Stomach (tissue), 19 donors: ENCODE measurements at places on chromosomes 16 and 17. TPM values are rescaled to one million over a fixed set of nuclear protein-coding genes. Genes with fewer than 3 reads are reported as not detected.

DNA sequence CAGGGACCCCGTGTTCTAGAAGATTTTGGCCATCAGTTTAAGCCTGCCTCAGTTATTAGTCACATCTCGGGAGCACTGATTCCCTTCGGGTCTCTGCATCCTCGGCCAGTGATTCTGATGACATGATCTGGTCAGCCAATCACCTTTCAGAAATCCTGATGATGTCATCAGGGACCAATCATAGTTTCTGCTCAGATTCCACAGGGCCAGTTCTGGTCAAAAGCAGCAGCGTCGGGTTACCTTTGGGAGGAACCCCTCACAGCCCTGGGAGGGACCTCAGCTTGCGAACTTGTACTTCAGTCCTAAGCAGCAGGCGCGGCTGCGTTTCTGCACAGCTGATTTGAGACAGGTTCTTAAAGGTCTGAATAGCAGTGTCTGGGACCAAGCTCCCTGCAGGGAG, 13.9 kb downstream of the KDM8 start:
- H3K4me3 ChIP-seq: no peak overlapping the region
- H3K36me3 ChIP-seq: peaks cover 58% of the 10 kb centered on the region
- H3K27me3 ChIP-seq: no peaks in the 10 kb centered on the region
- no peak overlapping the region for H3K27ac ChIP-seq
- DNase-seq: no peak

DNA sequence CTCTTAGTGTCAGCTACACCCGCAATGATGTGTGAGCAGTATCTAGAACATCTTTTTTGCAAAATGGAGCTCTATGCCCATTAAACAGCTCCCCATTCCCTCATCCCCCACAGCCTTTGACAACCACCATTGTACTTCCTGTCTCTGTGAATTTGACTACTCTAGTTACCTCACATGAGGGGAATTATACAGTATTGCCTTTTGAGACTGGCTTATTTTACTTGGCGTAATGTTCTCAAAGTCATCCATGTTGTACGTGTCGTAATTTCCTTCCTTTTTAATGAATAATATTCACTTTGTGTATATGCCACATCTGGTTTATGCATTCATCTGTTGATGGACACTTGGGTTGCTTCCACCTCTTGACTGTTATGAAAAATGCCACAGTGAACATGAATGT, 23.2 kb upstream of the CCL22 start:
- no peak overlapping the region for H3K4me3 ChIP-seq
- no peak overlapping the region for H3K27ac ChIP-seq
- H3K4me1 ChIP-seq: no peaks in the 10 kb centered on the region
- no peak for DNase-seq
- H3K36me3 ChIP-seq: no peaks in the 10 kb centered on the region
- no peaks in the 10 kb centered on the region for H3K27me3 ChIP-seq

GRCh38 chr16:69270395-69270794, 40.8 kb upstream of the VPS4A start:
- peaks cover 53% of the 10 kb centered on the region for H3K36me3 ChIP-seq
- no peaks in the 10 kb centered on the region for H3K27me3 ChIP-seq
- DNase-seq: no peak
- H3K4me3 ChIP-seq: no peak overlapping the region

GRCh38 chr17:68981288-68981687, 26.1 kb upstream of the ABCA8 start:
- DNase-seq: peak; percentile 54
- no peak overlapping the region for H3K27ac ChIP-seq
- H3K4me1 ChIP-seq: no peaks in the 10 kb centered on the region
- no peaks in the 10 kb centered on the region for H3K27me3 ChIP-seq
- H3K36me3 ChIP-seq: no peaks in the 10 kb centered on the region

DNA sequence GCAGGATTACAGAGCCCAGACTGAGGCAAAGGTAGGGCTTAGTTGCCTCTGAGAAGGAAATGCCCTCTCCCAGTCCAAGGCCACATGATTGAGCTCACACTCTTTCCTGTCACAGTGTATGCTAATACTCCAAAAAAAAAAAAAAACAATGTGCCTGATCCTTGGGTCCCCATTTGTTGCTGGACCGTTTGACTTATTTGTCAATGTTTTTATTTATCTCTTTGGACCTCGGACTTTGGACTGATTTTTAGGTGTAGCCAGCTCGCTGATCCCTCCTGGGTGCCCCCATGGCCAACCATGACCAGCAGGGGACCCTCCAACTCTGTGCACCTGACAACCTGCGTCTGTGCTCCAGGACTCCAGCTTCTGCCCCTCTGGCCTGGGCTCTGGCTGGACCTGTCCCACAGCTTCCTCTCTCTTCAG, 622 bp upstream of the CCL16 start:
- no peaks in the 10 kb centered on the region for H3K36me3 ChIP-seq
- H3K4me3 ChIP-seq: no peak overlapping the region
- no peak overlapping the region for H3K27ac ChIP-seq
- H3K4me1 ChIP-seq: no peaks in the 10 kb centered on the region
- peak; percentile 54 for DNase-seq
- no peaks in the 10 kb centered on the region for H3K27me3 ChIP-seq

C16orf96 gene
- not detected for total RNA-seq

TEKT1 gene
- total RNA-seq: 2.2 TPM

PNMT gene
- not detected for total RNA-seq

CTCF gene
- 37.7 TPM for total RNA-seq

CNGB1 gene
- total RNA-seq: 0.73 TPM

- H3K27me3 ChIP-seq: no peaks in the 10 kb centered on the region
- H3K4me3 ChIP-seq: no peak overlapping the region
- no peaks in the 10 kb centered on the region for H3K36me3 ChIP-seq
- no peak for DNase-seq
- no peak overlapping the region for H3K27ac ChIP-seq
Measured at GRCh38 chr16:78570399-78571141, 471.1 kb downstream of the WWOX start.

GRCh38 chr17:1797323-1797722, 32.4 kb downstream of the SMYD4 start:
- peaks cover 11% of the 10 kb centered on the region for H3K4me1 ChIP-seq
- DNase-seq: no peak
- no peak overlapping the region for H3K27ac ChIP-seq
- peaks cover 43% of the 10 kb centered on the region for H3K36me3 ChIP-seq

GRCh38 chr16:89584768-89585549, 9.4 kb downstream of the CPNE7 start:
- no peak for DNase-seq
- H3K36me3 ChIP-seq: no peaks in the 10 kb centered on the region
- H3K27ac ChIP-seq: peak overlapping the region; percentile 53
- no peak overlapping the region for H3K4me3 ChIP-seq
- no peaks in the 10 kb centered on the region for H3K27me3 ChIP-seq

- DNase-seq: peak; percentile 71
- no peaks in the 10 kb centered on the region for H3K27me3 ChIP-seq
- peak overlapping the region; percentile 99 for H3K27ac ChIP-seq
- peak overlapping the region; percentile 87 for H3K4me3 ChIP-seq
- no peaks in the 10 kb centered on the region for H3K36me3 ChIP-seq
Measured at GRCh38 chr17:40063187-40063771, 514 bp downstream of the THRA start.

DNA sequence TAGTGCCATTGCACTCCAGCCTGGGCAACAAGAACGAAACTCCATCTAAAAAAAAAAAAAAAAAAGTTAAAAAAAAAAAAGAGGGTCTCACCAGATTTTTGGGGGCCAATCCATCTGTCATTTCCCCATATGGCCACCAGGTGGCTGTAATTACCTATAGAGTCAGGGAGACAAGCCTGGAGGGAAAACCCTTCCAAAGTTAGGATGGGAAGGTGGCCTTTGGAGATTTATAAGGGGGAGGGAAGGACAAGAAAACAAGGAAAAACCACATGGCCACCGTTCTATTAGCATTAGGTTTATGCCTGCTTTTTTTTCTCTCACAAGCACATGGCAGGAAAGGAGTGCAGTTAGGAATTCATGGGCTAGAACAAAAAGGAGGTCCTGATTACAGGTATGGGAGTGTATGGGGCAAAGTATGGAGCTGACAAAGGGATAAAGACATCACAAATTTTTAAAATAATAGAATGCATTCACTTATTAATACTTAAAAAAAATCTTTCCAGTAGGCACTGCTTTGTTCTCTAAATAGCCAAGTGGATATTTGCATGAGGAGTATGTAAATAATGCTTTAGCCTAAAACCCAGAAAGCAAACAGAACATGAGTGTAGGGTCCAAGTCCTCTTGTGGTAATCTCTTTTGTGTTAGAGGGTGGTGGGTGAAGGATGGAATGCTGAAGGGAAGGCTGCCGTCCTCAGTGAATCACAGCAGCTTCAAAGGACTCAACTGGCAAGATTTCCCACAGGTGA, 5.1 kb downstream of the CYB5D1 start:
- H3K27ac ChIP-seq: peak overlapping the region; percentile 34
- H3K36me3 ChIP-seq: no peaks in the 10 kb centered on the region
- no peak for DNase-seq
- H3K27me3 ChIP-seq: no peaks in the 10 kb centered on the region

TMEM219 gene
- 238 TPM for total RNA-seq

- H3K27me3 ChIP-seq: no peaks in the 10 kb centered on the region
- no peak overlapping the region for H3K4me3 ChIP-seq
- no peak overlapping the region for H3K27ac ChIP-seq
- H3K4me1 ChIP-seq: peaks cover 71% of the 10 kb centered on the region
- no peaks in the 10 kb centered on the region for H3K36me3 ChIP-seq
Measured at GRCh38 chr17:4136373-4136772, 6.5 kb downstream of the ZZEF1 start.

- H3K36me3 ChIP-seq: no peaks in the 10 kb centered on the region
- no peak overlapping the region for H3K4me3 ChIP-seq
- peaks cover 57% of the 10 kb centered on the region for H3K4me1 ChIP-seq
- no peaks in the 10 kb centered on the region for H3K27me3 ChIP-seq
Measured at GRCh38 chr17:19345486-19346350, 16.8 kb downstream of the B9D1 start.

DNA sequence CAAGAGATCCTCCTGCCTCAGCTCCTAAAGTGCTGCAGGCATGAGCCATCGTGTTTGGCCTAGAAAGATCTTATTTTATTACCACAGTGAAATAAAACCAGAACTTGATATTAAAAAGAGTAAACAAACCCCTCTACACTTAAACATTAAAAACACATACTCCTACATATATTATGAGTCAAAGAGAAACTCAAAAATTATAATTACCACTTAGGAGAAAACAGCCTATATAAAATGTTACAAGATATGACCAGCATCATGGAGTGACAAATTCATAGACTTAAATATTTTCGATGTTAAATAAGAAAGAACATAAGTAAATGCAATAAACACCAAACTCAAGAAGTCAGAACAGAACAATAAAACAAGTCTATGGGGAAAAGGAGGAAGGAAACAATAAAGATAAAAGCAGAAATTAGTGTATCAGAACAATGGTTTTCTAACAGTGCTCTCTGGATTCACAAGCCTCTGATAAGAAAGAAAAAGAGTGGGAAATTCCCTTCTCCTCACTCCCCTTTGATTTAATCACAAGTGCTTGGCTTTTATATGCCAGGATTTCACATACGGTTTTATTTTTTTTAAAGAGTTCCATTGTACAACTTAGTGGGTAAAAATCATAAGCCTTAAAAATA, 23.0 kb downstream of the SKAP1 start:
- H3K4me3 ChIP-seq: no peak overlapping the region
- H3K27ac ChIP-seq: no peak overlapping the region
- DNase-seq: no peak
- no peaks in the 10 kb centered on the region for H3K4me1 ChIP-seq
- H3K27me3 ChIP-seq: peaks cover 4% of the 10 kb centered on the region
- H3K36me3 ChIP-seq: no peaks in the 10 kb centered on the region

DNA sequence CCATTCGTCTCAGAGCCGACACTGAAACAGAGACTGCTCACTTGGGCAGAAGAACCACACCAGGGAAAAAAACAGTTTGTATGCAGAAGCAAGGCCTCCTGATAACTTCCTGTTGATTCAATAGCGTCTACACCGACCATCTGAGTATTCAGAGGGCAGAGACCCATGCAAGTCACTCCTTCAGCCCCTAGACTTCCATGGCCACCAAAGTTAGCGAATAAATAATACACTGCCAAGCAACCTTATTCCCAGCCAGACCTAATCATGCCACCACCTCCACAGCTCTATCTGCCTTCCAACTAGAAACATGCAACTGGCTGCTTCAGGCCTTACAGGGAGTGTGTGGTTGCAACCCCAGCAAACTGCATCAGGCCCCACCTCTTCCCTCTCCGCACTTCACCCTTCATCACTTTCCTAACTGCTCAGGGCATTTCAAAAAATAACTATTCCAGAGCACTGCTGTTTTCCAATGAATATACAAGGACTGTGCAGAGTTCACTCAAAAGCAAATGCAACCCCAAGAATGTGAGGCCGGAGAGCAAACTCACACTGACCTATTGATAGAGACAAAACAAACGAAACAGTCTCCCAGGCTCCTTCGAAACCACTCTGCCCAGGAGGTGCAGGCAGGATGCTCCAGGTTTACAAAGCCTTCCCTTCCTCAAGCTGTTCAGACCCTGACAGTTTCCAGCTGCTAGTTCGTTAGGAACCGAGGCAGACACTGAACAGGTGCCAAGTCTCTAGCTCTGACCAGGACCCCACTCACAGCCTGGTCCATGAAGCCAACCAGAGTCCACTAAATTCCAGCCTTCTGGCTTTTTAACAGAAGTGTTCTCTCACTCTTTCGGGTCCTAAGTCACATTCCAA, 3.6 kb downstream of the USP7 start:
- no peaks in the 10 kb centered on the region for H3K36me3 ChIP-seq
- H3K27ac ChIP-seq: peak overlapping the region; percentile 42
- H3K27me3 ChIP-seq: no peaks in the 10 kb centered on the region

PLD6 gene
- 1.1 TPM for total RNA-seq

MYL11 gene
- total RNA-seq: not detected

- peak overlapping the region; percentile 56 for H3K27ac ChIP-seq
- H3K27me3 ChIP-seq: no peaks in the 10 kb centered on the region
- H3K4me1 ChIP-seq: peaks cover 32% of the 10 kb centered on the region
- peaks cover 79% of the 10 kb centered on the region for H3K36me3 ChIP-seq
- H3K4me3 ChIP-seq: no peak overlapping the region
Measured at GRCh38 chr17:57975044-57975443, 13.0 kb downstream of the VEZF1 start.

DNA sequence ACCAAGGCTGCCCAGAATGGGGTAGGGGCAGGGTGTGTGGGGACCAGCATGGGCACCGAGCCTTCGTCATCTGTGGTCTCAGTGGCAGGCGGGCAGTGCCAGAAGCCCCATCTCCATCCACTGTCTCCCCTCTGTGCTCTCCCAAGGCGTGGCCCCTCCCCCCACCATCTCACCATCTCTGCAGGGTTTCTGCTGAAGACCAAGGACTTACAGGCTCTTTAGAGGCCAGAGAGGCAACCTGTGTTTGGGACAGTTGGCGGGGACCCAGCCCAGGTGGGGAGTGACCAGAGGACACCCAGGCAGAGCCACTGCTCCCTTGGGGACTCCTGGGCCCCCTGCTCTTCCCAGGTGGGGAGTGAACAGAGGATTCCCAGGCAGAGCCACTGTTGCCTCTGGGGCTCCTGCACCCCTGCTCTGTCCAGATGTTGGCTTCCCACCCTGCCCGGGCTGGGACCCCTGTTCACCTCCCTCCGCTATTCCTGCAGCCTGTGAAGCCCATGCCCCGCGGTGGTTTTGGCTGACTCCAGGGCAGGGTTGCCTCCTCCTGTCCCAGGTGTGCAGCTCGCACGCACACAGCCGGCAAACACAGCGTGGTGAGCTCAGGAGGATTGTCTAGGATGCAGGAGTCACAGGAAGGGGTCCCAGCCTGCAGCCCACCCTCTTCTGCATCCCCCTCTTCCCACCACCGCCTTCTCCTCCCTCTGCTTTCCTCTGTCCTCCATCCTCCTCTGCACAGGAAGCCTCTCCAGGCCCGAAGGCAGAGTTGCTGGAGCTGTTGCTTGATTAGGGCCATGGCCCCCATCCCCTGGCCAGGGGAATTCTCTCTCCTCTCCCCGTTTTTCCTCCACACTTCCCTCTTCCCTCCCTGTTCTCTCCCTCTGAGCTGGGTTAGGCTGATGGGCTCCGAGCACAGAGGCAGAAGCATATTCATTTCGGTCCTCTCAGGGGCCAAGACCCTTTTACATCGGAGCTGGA, 45.0 kb downstream of the SLC7A5 start:
- H3K27ac ChIP-seq: peak overlapping the region; percentile 34
- H3K4me3 ChIP-seq: no peak overlapping the region
- H3K27me3 ChIP-seq: no peaks in the 10 kb centered on the region
- DNase-seq: no peak

KCNH6 gene
- total RNA-seq: 0.37 TPM
